NB4 (cell line): ENCODE measurements at places on chromosomes 16 and 17.
A peak's percentile ranks its signal among the peaks of the same experiment; 100 is the strongest.

- DNase-seq: peak; percentile 100
These were observed 10.5 kb downstream of the ST3GAL2 start for GRCh38 chr16:70428178-70428998.

GRCh38 chr16:80804526-80805383, at the start of gene CDYL2:
Gene CDYL2, minus strand, starts transcription at chr16:80804598. Its CDS starts 425 bp downstream, at chr16:80804173.
- peak; percentile 17 for DNase-seq

GRCh38 chr17:81934850-81935708, 2.0 kb downstream of the PYCR1 start:
- no peak for DNase-seq

- peak; percentile 87 for DNase-seq
These were observed 18.8 kb downstream of the ALOX15B start for GRCh38 chr17:8057691-8058114.

- DNase-seq: no peak
These were observed 122.3 kb upstream of the CIBAR2 start for GRCh38 chr16:85234310-85235204.

- no peak for DNase-seq
These were observed 76.8 kb downstream of the ABCA8 start for GRCh38 chr17:68878226-68878885.

- peak; percentile 36 for DNase-seq
These were observed 25.8 kb upstream of the C1QTNF8 start for GRCh38 chr16:1121601-1122397.

GRCh38 chr17:44351464-44351863, 6.4 kb downstream of the GRN start:
- no peak for DNase-seq

- DNase-seq: peak; percentile 60
These were observed 616 bp downstream of the PTX4 start for GRCh38 chr16:1488054-1488601.

- no peak for DNase-seq
These were observed 95.8 kb upstream of the MPHOSPH6 start for GRCh38 chr16:82265809-82266208.

DNA sequence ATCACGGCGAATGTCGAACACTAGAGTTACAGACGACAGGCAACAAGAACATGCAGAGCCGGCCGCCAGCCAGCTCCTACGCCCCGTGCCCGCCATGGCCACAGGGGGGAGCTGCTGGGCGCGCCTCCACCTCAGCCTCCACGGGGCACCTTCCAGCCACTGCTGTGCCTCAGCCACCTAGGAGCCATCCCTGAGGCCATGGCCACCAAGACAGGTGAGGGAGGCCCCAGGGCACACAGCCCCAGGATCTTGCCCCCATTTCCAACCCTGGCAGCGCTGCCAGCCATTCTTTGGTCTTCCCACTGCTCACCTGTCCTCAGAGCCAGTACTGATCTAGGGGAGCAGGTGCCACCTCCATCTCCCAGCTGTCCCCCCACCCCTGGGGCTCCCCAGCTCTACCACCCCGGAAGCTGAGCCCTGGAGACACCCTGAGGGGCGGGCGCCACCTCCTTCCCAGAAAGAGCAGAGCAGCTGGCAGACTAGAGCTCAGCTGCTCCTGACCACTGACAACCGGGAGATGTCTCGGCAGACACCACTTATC, 11.8 kb downstream of the GNPTG start:
- peak; percentile 58 for DNase-seq

GRCh38 chr17:18191236-18191667, 7.6 kb downstream of the ALKBH5 start:
- no peak for DNase-seq

- no peak for DNase-seq
These were observed 5.5 kb upstream of the SLC7A5 start for GRCh38 chr16:87874639-87875427.

- DNase-seq: no peak
These were observed 14.0 kb downstream of the AARSD1 start for GRCh38 chr17:42950044-42950783.

DNA sequence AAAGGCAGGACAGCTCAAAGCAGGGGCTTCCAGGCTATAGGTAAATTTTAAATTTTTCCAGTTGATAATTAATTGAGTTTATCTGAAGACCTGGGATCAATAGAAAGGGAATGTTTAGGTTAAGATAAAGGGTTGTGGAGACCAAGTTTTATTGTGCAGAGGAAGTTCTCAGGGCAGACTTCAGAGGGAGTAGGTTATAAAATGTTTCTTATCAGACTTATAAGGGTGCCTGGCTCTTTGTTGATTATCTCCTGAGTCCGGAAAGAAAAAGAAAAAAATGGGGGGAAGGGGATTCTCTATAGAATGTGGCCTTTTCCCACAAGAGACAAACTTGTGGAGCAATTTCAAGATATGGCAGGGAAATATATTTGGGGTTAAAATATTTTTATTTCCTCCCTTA, 15.9 kb downstream of the SLC46A1 start:
- no peak for DNase-seq

GRCh38 chr17:79971651-79972050, 64.0 kb downstream of the TBC1D16 start:
- DNase-seq: no peak

GRCh38 chr16:49183911-49184310, 97.7 kb downstream of the CBLN1 start:
- DNase-seq: peak; percentile 24

- no peak for DNase-seq
These were observed 9.5 kb upstream of the GALK1 start for GRCh38 chr17:75774471-75774990.

DNA sequence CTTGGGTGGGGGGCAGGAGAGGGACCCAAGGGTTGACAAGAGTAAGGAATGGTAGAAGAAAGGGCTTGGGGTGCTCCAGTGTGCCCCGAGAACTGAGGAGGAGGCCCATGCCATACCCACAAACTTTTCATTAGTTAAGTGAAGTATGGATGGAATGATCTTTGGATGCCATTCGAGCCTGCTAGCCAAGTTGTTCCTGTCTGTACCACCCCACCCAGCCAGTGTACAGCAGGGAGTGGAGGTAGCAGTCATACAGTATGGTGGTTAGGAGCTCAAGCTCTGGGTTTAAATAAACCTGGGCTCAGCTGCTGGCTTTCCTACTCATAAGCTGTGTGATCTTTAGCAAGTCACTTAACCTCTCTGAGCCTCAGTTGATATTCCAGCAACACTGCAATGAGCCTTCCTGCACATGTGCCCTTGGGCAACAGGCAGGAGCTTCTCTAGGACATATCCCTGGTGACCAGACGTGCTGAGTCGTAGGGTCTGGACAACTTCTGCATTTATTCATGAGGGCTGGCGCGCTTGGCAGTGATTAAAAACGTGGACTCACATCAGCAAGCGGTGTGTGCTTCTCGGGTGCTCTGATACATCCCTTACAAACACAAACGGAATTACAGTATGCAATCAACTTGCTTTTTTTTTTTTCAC, 22.9 kb downstream of the ITPRIPL2 start:
- peak; percentile 50 for DNase-seq

DNA sequence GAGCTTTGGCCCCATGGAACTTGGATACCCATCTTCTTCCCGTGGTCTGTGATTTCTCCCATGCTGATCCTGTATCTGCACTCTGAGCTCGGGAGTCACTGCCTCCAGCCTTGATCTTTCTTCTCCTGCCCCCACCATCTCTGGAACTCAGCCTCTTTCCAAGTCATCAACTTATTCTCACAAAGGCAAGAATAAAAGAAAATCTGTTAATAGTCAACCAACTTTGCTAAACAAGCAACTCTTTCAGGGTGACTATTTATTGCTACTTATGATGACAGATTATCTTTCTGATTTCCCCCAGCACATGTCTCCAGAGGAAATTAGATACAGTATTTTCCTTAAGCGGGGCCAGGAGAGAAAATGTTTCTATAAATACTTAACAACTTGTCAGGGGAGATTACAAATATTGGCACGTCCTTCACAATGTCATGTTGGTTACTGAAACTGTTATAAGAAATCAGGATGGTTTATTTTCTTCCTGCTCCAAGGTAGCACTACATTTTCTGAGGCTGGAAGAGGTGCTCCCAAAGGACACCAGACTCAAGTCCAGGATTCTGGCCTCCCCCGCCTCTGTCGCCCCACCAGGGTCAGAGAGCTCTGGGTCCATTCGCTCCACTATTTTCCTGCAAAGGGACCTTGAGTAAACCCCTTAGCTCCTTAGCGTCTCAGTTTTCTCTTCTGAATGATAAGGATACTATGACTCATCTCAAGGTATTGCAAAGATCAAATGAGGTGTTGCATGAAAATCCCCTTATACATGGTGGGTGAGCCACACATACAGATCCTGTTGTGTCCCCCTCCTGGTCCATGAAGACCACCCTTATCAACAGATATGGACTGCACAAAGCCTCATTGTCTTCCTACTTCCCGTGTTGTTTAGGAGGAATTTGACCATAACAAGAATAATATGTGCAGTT, 205.2 kb upstream of the WSCD1 start:
- DNase-seq: no peak

GRCh38 chr16:24984903-24985675, 30.1 kb downstream of the ARHGAP17 start:
- DNase-seq: peak; percentile 18

DNA sequence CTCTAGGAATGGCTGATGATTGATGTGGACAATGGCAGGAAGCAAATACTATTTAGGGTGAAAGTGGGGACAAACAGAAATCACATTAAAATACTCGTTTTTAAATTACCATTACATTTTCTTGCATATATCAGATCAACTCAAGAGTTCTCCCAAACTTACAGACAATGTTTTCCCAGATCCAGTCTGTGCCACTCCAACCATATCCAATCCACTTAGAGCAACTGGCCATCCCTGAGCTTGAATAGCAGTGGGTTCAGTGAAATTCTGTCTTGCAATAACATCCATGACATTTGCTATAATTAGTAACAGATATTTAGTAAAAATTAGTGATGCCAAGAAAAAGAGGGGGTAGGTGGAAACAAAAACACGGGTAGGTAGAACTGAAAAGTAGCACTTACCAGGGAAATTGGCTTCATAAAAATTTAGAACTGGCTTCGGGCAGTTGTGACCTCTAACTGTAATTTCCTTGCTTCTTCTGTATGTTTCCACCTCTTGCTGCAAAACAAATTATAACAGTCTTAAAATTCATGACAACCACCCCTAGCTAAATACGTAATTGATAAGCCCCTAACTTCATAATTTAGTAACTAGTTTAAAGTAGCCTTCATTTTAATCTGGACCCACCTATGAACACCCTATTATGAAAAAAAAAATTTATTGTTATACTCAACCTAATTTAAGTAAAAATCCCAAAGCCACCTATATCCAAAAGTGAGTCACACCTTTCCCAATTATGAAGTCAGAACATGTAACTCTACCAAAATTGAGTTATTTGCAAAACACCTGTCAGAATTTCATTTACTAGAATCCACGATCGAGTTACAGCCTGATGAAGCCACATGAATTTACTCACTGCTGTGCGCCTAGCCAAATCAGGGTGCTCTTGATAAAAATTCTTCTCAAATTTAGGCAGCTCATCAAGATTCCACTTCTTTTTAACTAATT, 2.0 kb downstream of the DDX5 start:
- DNase-seq: no peak

DNA sequence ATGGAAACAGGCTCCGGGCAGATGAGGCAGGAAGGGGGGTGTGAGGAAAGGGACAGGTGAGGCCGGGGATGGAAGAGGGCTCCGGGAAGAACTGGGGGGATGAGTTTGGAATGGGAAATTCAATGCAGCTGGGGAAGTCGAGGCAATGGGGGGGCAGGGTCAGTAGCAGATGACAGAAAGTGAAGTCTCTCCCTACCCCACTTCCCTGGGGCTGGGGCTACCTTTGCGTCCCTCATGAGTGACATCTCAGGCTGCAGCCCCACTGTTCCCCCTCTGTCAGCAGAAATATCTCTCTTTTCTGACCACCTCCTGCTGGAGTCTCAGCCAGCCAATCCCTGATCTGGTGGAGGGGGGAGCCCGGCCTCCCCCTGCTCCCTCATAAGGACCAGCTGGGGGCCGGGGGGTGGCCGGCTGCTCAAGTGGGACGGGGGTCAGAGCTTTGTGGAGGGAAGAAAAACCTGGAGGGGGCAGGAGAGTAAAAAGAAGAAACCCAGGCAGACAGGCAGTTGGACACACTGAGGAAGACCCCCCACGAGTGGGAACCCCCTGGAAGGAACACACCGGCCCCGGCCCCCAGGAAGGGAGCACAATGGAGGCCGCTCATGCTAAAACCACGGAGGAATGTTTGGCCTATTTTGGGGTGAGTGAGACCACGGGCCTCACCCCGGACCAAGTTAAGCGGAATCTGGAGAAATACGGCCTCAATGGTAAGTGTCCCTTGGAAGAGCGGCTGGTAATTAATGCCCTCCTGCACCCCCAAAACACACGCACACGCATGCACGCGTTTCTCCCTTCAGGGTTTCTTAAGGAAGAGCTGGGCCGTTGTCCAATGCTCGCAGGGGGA, at the start of gene ATP2A1:
Gene ATP2A1 (plus strand): TSS at position 406 of the 844 bp plus-strand sequence. CDS start 184 bp downstream, at position 590.
- no peak for DNase-seq

DNA sequence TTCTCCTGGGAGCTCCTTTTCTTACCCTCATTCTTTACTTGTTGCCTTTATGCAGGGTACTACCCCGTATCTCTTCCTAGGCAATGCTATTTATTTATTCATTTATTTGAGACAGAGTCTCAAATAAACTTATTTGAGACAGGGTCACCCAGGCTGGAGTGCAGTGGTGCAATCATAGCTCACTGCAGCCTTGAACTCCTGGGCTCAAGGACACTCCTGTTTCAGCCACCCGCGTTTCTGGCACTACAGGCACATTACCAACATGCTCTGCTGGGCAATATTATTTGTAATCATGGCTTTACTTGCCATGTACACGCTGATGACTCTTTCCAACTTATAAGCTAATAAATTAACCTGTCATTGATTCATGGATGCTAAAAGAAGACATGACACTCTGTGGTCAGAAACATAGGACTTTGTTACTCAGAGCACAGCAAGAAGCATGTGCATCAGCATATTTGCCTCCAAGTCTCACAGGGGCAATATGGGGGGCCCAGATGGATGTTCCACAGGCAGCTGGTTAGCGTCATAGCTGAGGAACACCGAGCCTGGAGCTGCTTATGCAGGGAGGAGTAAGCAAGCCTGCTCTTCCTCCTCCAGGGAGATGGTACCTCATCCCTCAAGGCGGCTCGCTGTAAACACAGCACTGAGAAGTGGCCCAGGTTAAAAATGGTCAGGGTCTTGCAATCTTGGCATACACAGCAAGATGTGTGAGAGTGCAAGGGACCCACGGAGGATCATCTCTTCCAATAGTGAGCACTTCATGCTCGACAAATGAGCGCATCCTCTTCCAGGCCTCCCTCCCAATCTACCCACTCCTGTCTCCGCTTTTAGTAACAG, 4.2 kb upstream of the LRRC75A start:
- no peak for DNase-seq

- DNase-seq: peak; percentile 98
These were observed 171.7 kb downstream of the C16orf95 start for GRCh38 chr16:87145181-87146176.

DNA sequence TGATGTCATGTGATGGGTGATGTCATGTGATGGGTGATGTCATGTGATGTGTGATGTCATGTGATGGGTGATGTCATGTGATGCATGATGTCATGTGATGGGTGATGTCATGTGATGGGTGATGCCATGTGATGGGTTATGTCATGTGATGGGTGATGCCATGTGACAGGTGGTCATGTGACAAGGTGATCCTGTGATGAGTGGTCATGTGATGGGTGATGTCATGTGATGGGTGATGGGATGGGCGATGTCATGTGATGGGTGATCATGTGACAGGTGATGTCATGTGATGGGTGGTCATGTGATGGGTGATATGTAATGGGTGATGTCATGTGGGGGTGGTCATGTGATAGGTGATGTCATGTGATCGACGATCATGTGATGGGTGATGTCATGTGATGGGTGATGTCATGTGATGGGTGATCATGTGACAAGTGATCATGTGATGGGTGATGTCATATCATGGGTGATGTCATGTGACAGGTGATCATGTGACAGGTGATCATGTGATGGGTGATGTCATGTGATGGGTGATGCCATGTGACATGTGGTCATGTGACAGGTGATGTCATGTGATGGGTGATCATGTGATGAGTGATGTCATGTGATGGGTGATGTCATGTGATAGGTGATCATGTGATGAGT, 17.2 kb downstream of the CD300LB start:
- peak; percentile 51 for DNase-seq
